Activated CD4-positive, alpha-beta T cell treated with anti-CD3 and anti-CD28 coated beads, Interleukin-2, amount 50 U/mL, for 4 hours (primary cell): ENCODE measurements at places on chromosomes 11 and 22.

- no peak for DNase-seq
These were observed 8.3 kb upstream of the DLAT start for GRCh38 chr11:112016765-112017376.

DNA sequence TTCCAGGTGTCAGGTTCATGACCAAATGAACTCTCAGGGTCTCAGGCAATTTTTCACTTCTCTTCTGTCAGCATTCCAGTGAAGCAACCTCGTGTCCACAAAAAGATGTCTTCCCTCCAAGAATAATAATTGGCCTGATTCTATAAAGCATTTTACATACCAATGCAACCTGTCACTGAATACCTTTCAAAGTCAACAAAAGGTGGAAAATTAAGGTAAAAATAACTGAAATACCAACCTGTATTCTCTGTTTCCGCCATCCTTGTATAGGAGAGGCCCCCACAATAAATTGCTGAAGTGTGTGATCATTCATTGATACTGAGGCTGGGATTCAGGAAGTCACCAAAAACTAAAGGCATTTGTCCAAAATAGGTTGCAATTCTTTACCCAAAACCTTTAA, 77.4 kb upstream of the TMEM45B start:
- no peak for DNase-seq

DNA sequence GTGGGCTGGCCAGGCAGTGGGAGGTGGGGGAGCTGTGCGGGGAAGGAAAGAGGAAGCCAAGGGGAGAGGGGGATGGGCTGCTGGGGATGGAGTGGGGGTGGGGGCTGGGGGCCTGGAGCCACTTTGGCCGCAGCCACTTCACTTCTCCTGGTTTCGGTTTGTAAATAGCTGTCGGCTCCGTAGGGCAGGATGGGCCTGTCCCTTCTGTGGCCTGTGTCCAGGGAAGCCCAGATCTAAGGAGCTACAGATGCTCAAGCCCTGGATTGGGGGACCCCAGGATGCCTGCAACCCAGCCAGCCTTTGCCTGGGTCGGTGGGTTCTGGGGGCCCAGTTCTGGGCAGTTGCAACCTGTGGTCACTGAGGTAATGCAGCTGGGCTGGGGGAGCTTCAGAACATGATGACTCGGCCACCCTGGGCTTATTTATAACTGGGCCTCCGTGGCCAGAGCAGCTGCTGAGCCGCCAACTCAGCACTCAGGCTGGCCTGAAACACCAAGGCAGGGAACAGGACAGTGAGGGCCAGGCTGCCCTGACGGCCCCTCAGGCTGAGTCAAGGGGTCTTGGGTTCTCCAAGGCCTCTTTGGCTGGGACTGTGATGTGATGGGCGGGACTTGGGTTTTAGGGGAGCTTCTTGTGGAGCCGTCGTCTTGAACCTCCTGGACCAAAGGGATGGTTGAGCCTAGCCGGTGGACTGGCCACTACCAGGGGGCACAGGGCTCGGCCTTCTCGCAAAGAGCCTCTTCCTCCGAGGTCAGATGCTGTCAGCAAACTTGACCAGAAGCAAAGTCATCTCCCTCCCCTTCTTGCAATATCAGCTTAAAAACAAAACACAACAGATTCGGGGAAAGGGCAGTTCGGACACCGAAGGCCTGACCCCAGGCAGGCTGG, 15.0 kb upstream of the SLC39A13 start:
- DNase-seq: no peak

- no peak for DNase-seq
These were observed 22.8 kb downstream of the PICALM start for GRCh38 chr11:86046116-86046515.

GRCh38 chr22:28743852-28744251, 2.0 kb downstream of the HSCB start:
- no peak for DNase-seq

- DNase-seq: no peak
These were observed 264.2 kb downstream of the GRM5 start for GRCh38 chr11:88801484-88802123.

DNA sequence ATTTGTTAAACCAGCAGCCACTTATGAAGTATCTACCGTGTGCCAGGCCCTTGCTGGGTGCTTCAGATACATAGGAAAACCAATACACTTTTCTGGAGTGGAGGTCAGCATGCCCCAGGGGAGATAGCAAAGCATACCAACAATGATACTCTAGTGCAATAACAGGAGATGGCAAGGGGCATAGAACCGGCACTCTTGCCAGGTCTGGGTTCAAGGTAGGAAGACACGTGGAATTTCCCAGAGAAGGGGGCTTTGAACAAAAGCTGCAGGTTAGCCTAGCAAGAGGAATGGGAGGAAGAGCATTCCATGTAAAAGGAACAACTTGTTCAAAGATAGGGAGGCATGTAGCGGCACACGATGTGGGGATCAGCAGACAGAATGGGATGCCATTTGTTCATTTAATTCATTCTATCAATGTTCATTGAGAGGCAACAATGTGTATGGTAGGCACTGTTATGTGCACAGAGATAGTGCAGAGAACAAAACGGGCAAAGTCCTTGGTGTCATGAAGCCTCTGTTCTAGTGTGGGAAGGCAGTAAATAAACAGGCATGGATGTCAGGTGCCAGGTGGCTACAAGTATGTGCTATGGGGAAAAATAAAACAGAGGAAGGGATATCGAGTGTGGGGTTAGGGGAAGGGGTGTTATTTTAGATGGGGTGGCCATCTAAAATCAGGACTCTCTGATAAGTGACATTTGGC, 162.6 kb upstream of the E2F8 start:
- DNase-seq: no peak

- DNase-seq: no peak
These were observed 63.0 kb upstream of the IGLL5 start for GRCh38 chr22:22824340-22825212.

DNA sequence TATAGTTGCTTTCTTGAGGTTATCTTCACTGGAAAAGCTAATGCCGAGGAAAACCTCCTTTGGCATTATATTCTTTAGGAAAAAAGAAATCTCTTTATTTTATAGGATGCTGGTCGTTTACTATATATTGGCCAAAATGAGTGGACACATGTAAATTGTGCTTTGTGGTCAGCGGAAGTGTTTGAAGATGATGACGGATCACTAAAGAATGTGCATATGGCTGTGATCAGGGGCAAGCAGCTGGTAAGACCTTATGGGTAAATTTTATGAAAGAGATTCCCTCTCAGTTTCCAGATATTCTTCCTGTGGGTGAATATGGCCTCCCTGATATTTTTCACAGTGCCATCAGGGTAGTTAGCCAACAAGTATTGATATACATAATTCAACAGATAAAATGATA, 29.4 kb upstream of the TTC36 start:
- no peak for DNase-seq

DNA sequence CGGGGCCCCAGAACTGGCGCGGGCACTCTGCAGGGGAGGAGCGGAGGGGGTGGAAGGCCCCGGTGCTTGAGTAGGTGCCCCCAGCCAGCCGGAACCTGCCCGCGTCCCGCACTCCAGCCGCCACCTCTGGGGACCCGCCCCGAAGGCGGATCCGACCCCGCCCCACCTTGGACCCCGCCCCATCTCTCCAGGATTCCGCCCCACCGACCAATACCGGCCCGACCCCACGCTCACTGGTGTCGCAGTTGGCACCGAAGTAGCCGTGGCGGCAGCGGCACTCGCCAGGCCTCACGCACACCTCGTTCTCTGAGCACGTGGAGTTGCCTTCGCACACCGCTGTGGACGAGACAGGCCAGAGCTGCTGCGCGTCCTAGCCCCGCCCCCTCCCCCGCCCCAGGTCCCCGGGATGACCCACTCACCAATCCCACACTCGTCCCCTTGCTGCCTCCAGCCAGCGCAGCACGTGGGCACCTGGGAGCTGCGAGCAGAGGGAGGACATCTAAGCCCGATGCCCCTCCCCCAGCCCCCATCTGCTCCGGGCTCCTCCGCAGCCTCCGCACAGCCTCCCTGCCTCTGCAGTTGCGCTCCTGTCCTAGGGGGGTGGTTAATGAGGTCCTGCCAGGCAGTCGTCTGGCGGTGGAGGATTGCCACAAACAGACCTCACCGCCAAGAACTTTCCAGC, 6.0 kb downstream of the SCARF2 start:
- DNase-seq: no peak

DNA sequence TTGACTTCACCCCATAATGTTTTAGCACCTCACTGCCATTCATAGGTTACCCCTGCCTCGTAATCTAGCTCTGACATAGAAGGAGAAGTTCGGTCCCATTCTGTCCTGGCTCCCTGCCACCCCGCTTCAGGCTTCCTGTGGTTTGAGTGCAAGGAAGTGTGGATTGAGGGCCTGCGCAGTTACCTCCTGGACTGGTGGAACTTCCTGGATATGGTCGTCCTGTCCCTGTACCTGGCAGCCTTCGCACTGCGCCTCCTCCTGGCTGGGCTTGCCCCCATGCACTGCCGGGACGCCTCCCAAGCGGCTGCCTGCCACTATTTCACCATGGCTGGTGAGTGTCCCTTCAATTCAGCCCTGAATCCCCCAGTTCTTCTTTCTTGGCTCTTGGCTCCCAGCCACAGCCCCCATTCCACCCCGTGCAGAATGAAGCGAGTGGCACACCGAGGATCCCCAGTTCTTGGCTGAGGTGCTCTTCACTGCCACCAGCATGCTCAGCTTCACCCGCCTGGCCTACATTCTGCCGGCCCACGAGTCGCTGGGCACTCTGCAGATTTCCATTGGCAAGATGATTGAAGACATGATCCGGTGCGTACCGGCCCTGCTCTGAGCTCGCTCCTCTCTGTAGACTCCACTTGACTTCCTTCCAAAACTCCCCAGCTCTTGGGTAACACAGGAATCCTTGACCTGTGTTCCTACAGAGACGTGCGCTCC, 15.4 kb downstream of the ART5 start:
- DNase-seq: no peak
